ENCODE measurements at places on chromosomes 5 and 9.

DNA sequence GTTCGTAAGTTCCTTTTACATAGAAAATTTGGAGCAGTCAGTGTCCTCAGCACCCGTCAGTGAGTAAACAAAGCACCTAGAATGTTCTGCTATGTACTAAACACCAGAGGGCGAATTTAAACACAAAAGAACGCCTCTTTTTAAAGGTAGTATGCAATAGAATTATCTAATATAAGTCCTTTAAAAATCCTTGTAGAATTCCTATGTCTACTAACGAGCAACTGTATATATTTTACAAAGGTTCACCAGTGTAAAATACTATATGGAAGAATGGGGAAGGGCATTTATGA lies 499 bp upstream of the TMEM232 start:
- no peak for DNase-seq

DNA sequence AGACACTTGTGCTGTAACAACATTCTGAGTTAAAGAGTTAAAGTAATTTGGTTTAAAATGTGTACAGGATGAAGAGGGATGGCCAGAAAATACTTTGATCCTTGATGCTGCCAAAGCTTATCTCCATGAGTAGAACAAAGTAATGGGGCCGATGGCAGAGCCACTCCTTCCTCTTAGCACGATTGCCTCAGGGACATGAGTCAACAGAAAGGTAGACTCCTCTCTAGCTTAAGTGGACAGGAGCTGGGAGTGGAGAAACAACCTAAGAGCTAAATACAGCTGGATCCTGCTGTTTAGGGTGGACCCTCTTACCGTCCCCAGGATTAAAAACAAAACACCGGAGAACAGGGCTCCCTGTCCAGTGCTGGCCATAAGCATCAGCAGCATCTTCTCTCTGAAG lies 267.3 kb downstream of the IRX1 start:
- no peak for DNase-seq

- no peak for DNase-seq
Measured at GRCh38 chr5:149604321-149604720, 23.0 kb downstream of the ARHGEF37 start.

GRCh38 chr9:127676638-127677037 lies 30.1 kb upstream of the CFAP157 start:
- no peak for DNase-seq

GRCh38 chr5:171433982-171434676 lies 14.7 kb downstream of the FGF18 start:
- no peak for DNase-seq

DNA sequence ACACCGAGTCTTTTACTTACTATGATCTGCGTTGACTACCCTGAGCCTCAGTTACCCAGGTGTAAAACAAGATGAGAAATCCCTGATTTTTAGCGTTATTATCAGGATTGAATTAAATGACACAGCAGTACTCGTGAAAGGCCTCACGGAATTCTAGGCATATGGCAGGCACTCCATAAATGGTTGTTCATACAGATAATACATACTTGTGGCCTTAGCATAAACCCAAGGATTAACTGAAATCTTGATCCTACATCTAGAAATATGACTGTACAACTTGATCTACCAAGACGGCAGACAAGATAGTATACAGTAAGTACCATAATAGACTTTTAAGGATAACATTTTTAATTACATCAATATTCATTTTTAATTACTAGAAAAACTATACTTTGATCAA lies 409.8 kb downstream of the BNC2 start:
- no peak for DNase-seq

- DNase-seq: no peak
Measured at GRCh38 chr5:131064669-131065371, 100.2 kb downstream of the HINT1 start.

DNA sequence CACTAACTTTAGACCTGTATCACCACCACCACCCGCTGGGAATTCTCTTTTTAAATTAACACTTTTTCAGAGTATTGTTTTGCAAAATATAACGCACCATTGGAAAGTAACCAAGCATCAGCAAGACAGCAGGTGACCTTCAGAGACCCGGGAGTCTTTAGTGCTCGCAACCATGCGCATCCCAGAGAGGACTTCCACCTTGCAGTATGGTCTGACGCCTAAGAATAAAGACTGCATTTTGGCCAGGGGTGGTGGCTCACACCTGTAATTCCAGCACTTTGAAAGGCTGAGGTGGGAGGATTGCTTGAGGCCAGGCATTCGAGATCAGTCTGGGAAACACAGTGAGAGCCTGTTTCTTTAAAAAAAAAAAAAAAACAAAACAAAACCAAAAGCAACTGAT lies 113.8 kb downstream of the MED27 start:
- no peak for DNase-seq

DNA sequence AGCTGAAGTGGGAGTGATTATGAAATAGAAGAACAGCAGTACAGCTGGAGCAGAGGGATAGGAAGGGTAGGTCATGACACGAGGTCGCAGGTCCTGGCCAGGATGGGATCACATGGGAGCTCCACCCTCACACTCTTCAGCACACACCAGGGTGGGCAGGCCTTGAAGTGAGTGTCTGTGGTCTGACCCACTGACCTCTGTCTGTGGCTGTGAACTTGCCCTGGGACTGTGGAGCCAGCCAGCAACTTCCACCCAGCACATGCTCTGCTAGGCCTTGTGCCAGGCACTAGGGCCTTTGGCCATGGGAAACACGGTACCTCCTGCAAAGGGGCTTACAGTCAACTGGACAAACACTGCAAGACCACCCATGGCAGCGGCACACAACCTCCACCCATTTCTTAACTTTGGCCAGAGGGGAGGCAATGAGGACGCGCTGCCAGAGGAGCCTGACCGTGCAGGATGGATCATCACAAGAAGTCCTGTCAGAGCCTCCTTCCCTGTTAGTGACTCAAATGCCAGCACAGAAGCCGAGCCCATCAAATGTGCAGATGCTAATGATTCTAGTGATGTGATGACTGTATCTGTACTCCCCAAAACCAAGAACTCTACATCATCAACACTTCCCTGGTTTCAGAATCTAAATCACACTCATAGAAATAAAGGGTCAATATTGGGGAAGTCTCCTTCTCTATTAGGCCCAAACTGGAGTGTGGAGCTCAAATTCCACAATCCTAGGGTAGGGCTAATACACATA lies 113.6 kb downstream of the DPYSL3 start:
- no peak for DNase-seq

DNA sequence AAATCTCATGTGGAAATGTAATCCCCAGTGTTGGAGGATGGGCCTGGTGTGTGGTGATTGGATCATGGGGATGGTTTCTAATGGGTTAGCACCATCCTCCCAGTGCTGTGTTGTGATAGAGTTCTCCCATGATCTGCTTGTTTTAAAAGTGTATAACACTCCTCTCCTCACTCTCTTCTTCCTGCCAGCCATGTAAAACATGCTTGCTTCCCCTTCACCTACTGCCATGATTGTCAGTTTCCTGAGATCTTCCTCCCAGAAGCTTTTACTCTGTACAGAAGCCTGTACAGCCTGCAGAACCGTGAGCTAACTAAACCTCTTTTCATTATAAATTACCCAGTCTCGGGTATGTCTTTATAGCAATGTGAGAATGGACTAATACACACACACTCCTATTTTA lies 499.1 kb downstream of the RASEF start:
- DNase-seq: no peak

GRCh38 chr5:83711982-83712601 lies 8.6 kb downstream of the HAPLN1 start:
- no peak for DNase-seq

Measured in stimulated activated CD4-positive, alpha-beta T cell treated with anti-CD3 and anti-CD28 coated beads, Interleukin-15, amount 100 ng/mL, for 1 hour (primary cell).